Lower leg skin (tissue), 4 donors: ENCODE measurements at places on chromosomes 11 and 22.

- DNase-seq, result peak; percentile 85
These were observed 25.5 kb upstream of the GNB1L start for GRCh38 chr22:19879992-19880785.

DNA sequence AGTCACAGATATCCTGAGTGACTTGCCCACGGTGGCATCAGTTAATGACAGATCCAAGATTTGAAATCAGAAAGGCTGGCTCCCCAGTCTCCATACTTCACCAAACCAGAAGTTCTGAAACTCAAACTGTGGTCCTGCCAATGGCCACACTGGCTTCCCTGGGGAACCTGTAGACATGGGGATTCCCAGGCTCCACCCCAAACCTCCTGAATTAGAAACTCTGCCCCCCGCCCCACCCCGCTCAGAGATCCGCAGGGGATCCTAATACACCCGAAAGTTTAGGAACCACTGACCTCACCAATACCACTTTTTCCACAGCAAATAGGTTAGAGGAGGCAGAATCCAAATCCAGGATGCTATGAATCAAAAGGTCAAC lies 15.3 kb downstream of the RTN4RL2 start:
- no peak for DNase-seq

DNA sequence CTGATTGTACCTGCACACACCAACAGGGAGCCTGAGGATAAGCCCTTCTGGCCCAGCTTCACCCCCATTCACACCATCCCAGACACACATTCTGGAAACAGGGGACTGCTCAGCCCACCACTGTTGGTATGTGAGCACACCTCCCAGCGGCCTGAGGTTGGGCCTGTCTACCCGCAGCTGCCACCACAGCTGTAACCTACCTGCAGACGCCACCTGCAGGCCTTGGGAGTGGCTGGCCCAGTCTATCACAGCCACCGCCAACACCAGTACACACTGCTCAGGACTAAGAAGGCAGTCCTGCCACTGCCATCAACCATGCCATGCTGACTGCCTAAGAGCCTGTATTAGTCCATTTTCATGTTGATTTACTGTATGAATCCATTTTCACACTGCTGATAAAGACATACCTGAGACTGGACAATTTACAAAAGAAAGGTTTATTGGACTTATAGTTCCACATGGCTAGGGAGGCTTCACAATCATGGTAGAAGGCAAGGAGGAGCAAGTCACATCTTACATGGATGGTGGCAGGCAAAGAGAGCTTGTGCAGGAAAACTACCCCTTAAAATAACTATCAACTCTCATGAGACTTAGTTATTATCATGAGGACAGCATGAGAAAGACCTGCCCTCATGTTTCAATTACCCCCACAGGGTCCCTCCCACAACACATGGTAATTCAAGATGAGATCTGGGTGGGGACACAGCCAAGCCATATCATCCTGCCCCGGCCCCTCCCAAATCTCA lies 30.6 kb downstream of the RSF1 start:
- no peak for DNase-seq

GRCh38 chr11:118785362-118785761 lies 5.6 kb downstream of the DDX6 start:
- DNase-seq, result no peak

- no peak for DNase-seq
These were observed 110.5 kb downstream of the AASDHPPT start for GRCh38 chr11:106187860-106188456.

DNA sequence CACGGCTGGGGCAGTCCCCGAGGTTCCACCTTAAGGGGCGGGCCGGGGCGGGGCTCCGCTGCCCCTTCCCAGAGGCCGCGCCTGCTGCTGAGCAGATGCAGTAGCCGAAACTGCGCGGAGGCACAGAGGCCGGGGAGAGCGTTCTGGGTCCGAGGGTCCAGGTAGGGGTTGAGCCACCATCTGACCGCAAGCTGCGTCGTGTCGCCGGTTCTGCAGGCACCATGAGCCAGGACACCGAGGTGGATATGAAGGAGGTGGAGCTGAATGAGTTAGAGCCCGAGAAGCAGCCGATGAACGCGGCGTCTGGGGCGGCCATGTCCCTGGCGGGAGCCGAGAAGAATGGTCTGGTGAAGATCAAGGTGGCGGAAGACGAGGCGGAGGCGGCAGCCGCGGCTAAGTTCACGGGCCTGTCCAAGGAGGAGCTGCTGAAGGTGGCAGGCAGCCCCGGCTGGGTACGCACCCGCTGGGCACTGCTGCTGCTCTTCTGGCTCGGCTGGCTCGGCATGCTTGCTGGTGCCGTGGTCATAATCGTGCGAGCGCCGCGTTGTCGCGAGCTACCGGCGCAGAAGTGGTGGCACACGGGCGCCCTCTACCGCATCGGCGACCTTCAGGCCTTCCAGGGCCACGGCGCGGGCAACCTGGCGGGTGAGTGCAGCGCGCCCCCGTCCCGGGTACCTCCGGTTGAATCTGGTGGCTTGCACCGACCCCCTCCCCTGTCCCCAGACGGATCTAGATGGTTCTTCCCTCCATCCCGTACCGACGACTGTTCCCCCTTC lies at the start of gene SLC3A2:
Gene SLC3A2, plus strand, starts transcription at position 94 of the 776 bp plus-strand sequence. Its CDS starts 128 bp downstream, at position 222.
- DNase-seq, result peak; percentile 84

DNA sequence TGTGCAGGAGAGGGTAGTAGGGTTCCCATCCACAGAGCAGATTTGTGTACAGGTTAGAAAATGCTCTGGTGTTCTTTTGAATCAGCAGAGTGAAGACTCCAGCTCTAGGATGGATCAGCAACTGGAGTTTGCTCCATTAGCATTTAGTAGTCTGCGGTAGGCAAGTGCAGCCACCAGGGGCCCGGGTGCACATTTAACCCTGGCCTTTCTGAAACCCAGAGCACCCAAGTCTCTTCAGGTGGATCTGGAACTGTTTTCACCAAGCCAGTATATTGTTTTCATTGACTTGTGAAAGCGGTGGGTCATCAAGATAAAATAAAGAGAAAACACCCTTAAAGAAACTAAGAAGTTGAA lies 100.8 kb upstream of the CLPB start:
- no peak for DNase-seq

- DNase-seq, result peak; percentile 3
These were observed 506.8 kb downstream of the BRD1 start for GRCh38 chr22:49320714-49321476.

DNA sequence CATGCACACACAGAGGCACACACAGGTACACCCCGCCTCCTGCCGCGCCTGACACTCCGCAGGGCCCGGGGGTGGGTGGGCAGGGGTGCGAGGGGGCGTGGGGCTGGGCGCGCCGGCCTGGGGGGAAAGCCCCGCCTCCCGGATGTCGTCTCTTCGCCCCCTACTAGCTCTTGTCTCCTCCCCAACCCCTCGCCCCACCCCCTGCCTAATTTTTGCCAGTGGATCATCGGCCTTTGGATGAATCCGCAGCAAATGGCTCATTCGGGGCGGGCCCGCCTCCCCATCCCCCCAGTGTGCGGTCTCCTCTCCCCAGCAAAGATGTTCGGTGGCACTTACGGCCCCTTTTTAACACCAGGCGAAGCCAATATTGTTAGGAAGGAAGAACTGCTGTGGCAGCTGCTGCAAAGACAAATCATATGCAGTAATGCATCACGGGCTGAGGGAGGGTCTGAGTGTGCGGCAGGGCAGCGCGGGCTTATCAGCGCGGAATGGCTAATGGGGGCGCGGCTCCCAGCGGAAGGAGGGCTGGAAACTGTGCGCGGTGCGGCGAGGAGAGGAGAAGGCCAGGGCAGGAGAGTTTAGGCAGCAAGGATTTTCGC lies 13.4 kb upstream of the NECTIN1 start:
- DNase-seq, result no peak
